Erythroblast (primary cell): ENCODE measurements at places on chromosomes 4 and X.

DNA sequence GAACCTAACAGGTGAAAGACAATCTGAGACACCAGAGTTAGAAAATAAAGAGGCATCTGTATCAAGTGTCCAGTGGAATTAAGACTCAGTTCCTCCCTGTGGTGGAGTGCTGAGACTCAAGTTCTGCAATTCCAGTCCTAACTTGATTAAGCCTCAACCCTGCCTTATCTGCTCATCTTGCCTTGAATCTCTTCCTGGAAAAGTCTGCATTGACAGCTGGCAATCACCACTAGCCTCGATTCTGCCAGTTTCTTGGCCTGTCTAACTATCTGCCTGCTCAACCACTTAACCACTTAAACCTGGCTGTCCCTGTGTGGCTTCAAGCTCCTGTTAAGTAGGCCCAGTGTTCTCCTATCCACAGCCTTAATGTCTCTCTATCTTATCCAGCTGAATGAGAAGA lies 22.4 kb upstream of the NEIL3 start:
- no peak for DNase-seq

DNA sequence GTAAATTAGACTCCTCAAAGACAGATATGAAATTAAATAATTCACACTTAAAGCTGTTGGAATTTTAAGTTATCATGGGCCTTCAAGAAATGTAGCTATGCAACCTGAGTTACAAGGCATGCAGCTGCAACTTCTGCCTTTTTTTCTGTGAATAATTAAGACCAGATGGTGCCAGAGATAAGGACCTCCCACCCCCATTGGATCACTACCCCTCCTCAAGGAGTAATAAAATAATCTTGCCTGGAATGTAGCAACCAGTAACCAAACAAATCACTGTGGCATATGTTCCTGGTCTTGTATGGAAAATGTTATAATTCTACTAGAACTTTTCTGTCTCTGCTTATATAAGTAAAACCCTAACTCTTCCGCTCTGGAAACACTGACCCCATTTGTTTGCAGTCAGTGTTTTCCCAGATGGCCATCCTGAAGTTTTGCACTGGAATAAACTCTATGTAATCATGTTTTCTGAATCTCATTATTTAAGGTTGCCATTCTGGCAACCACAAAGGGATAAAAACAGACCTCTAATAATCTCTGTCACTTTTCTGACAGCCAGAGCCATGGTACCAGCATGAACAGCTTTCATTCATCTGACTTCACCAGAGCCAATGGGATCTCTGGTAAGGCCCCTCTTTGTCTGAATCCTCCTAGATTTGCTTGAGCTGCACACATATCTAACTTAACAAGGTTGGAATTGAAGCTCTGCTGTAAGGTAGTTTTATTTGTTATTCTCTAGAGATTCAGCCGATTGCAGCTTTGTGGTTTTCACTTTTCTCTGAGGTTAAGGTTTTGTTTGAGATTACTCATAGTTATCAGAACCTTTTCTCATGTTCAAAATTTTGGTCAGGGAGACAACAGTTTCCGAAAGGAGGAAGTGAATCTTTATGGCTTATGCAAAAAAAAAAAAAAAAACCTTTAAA lies 274.6 kb downstream of the NAF1 start:
- DNase-seq, result no peak

- DNase-seq, result no peak
Measured at GRCh38 chr4:68359508-68359907, 9.6 kb upstream of the YTHDC1 start.

DNA sequence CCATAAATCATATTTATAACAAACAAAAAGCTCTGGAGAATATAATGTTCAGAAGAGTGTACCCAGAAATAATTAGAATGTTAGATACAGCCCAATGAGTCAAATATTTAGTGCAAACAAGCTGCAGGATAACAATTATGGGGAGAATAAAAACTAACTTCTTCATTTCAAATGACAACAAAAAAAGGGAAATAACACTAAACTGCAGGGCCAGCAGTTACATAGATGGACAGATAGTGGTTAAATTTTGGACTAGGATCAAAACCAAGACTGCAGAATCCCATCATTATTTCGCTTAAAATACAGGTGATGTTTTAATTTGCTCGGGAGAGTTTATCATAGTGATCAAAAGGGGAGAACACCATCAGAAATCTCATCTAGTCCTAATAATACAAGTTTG lies 617 bp upstream of the GPR34 start:
- DNase-seq, result no peak

- DNase-seq, result peak; percentile 45
Measured at GRCh38 chr4:127479031-127479622, 153.6 kb upstream of the INTU start.

- peak; percentile 70 for DNase-seq
Measured at GRCh38 chr4:110197529-110198042, 829 bp downstream of the ELOVL6 start.

GRCh38 chr4:154720618-154721267 lies 23.1 kb upstream of the LRAT start:
- DNase-seq, result no peak

DNA sequence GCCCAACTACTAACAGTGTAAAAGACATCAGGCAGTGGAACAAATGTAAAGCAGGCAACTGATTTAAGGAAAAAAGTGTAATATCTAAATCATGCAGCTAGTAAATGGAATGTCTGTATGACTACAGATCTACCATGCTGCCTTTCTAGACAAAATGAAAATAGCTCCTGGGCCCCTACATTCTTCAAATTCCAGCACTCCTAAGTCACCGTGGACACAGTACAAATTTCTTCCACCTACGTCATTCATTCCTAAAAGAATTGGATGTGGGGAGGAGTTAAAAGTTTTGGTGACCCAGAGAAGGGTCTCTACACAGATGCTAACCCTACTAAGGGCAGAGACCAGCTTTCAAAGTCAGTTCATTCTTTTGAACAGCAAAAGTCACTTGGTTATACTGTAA lies 137.2 kb upstream of the ARHGEF9 start:
- DNase-seq, result no peak

DNA sequence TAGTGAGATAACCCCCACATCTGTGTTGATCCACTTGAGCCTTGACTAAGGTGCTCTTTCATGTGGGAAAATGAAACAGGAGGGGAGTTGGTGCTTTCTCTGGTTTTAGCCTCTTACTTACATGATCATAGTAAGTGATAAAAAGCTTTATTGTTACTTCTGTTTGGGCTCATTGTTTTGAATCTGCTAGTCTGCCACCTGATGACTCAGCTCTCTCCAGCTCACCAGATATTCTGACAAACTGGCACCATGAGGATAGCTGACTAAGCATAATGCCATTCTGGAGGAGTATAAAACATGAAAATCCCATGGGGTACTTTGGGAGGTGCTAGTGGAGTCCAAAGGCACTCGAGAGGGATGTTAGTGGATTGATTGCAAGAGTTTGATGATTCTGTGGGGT lies 824.0 kb downstream of the RAPGEF2 start:
- no peak for DNase-seq

- DNase-seq, result no peak
Measured at GRCh38 chrX:152663086-152663485, 25.4 kb downstream of the GABRQ start.

DNA sequence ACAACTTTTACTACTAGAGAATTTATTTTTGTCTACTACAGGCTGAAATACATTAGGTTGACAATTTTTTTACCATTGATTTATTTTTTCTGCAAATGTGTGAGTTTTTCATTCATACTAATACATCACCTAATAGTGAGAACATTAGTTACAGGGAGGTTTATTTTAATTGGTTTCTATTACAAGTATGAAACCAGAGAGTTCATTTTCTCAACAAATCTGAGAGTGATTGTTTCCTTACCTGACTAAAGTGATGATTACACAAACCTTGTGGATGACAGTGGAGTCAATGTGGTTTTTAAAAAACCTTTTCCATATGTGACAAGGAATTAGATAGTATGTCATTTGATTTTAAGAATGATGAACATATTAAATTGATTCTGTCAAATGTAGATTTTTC lies 227.4 kb downstream of the PALLD start:
- no peak for DNase-seq

DNA sequence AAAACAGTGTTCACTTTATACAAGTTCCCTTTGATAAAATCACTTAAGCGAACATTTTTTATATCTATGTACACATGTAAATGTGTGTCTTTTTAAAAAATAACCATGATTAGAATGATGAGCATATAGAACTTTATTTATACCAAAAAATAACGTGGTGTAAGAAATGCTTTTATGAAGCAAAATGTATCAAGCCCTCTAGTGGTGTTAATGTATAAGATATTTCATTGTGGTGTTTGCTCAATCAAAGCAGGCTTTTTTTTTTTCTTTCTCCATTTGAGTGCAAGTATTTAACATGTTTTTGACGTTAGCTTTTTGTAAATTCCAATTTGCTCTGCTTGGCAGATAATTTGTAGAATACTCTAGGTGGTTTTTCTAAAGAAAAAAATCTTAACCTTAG lies 2092.4 kb upstream of the TENM3 start:
- DNase-seq, result no peak

DNA sequence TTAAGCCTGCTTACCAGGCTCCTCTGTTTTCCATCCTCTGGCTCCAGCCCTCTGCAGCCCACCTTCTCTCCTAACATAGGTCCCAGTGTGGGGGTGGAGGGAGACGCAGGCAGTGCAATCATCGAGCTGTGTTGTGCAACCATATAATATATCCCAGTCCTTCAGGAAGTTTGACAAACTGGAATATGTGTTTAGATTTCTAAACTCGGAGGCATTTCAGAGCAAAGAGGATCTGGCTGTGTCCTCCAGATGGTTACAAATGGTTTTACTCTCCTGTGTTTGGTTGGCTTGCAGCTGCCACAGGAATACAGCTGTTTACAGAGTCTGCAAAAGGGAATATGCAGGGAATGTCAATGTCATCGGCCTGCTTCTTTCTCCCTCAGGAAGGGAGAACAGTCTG lies 195.3 kb upstream of the LNX1 start:
- no peak for DNase-seq

DNA sequence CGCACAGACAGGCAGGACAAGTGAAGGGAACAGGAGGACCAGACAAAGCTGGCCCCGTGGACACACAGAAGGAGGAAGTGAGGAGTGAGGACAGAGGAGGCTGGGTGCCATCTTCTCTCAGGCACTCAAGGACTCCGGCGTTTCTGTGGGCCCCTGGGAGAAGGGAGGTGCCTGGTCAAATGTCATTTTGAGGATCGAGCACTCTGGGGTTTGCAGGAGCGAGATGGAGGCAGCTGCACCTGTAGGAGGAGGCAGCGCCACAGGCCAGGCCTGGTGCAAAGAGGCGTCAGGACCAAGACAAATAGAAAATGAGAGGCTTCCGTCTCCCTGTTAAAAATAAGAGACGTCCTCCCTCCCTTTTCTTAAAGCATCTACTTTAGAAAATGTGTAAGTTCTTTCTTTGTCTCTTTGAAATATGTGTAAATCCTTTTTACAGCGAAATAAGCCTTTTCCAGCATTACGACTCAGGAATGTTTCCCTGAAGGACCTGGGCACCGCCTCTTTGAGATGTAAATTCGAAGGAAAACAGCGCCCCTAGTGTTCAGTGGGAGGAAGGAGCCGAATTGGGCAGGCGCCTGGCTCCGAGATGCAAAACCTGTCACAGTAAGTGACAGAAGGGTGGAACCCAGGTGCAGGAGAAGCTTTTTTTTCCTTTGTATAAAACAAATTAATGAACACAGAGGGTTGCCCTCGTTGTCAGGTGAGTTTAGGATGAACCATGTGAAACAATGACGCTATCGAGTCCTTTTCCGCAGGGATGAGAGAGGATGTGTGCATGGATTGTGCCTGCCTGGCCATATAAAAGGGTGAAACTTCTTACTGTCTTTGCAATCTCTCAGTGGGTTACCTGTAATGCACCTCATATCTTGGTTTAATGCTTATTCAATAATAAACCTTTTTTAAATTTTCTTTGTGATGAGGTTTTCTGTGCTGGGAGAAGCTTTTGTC lies 1.4 kb upstream of the C4orf50 start:
- DNase-seq, result peak; percentile 63

GRCh38 chr4:2767046-2767704 lies 11.0 kb upstream of the TNIP2 start:
- no peak for DNase-seq

DNA sequence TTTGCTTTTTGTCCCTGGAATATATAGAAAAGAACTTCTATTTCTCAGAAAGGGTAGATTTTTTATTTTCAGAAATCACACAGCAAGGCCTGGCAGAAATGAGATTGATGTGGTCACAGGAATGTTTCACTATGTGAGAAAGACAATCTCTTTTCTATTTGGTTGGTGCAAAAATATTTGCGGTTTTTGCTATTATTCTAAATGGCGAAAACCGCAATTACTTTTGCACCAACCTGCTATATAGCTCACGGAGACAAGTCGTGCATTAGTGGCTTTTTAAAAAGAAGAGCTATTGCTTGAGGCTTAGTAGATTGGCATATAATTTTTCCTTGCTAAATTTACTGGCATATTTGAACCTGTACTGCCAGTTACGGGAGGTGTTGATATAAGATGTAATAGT lies 100.4 kb downstream of the ITM2A start:
- no peak for DNase-seq

- DNase-seq, result no peak
Measured at GRCh38 chr4:11341337-11342043, 87.2 kb downstream of the HS3ST1 start.

- DNase-seq, result no peak
Measured at GRCh38 chrX:134602410-134602809, 55.9 kb downstream of the PLAC1 start.

GRCh38 chr4:174157106-174157607 lies 126.3 kb downstream of the FBXO8 start:
- DNase-seq, result peak; percentile 76

- DNase-seq, result no peak
Measured at GRCh38 chrX:95878874-95879273, 805.8 kb upstream of the DIAPH2 start.

- no peak for DNase-seq
Measured at GRCh38 chr4:140163029-140163810, 9.2 kb upstream of the MAML3 start.

DNA sequence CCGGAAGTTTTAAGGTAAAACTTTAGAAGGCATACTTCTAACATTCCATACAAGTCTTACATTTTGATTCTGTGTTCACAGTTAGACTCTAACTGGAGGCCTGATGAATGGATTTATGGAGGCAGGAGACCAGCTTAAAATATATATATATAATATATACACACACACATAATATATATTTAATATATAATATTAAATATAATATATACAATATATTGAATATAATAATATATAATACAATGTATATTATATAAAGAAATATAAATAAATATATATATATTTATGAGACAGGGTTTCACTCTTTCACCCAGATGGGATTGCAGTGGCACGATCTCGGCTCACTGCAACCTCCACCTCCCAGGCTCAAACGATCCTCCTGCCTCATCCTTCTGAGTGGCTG lies 7.9 kb upstream of the CTSO start:
- no peak for DNase-seq

DNA sequence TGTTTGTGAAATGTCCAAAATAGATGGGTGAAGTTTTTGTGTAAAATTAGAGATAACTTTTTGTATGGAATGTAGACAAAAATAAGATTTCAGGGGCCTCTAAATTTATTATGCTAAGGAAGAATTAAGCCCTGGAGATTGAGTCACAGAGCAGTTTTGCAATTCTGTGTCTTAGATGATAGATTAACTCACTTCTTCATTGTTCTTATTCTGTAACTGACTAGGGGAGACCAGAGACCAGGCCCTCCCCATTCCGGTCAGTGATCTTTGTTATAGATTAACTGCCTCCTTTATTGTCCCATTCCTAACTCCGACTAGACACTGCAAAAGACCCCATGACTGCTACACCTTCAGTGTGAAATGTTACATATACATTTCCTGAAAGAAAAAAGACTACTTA lies 238.4 kb upstream of the TAPT1 start:
- no peak for DNase-seq
